ENCODE measurements at places on chromosomes 3 and 15. TPM values are rescaled to one million over a fixed set of nuclear protein-coding genes. Genes with fewer than 3 reads are reported as not detected.

The UQCRC1 gene
- total RNA-seq, result 97.5 TPM

The GCSAM gene
- total RNA-seq, result 1.2 TPM

The BOC gene
- 65.5 TPM for total RNA-seq

The GPR171 gene
- total RNA-seq, result 3.6 TPM

DNA sequence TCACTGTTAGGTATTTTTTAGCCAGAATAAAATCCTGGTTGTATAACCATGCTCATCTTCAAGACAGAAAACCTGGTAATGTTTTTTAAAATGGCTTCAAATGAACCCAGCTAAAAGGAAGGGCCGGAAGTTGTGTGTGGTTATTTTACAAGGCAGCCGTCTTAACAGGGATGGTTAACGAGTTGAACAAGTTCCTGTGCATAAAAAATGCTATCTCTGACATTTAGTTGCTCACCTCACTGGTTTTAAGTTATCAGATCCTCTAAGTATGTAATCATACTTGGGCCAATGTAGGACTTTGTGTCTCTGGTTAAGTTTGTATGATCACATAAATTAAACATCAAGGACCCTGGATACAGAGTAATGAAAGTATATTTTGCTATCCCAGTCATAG is 2.1 kb downstream of the ATP11B start:
- DNase-seq, result peak; percentile 66

DNA sequence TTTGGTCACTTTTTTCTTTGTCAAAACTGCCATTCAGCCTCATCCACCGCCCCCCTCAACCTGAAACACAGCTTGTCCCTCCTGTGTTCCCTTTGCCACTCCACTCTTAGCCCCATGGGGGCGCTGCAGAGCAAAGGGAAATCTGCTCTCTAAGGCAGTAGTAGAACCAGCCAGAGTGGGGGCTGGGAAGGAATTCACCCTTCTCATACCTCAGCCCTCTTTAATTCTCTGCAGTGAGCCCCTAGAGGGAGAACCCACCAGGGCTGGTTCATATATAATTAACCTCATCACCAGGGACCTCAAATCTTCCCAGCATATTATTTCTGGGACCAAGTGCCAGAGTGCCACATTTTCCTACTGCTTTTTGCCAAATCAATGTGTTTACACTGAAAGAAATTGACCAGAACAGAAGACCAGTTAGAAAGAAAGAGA is 2.8 kb upstream of the BCL6 start:
- DNase-seq, result peak; percentile 91

DNA sequence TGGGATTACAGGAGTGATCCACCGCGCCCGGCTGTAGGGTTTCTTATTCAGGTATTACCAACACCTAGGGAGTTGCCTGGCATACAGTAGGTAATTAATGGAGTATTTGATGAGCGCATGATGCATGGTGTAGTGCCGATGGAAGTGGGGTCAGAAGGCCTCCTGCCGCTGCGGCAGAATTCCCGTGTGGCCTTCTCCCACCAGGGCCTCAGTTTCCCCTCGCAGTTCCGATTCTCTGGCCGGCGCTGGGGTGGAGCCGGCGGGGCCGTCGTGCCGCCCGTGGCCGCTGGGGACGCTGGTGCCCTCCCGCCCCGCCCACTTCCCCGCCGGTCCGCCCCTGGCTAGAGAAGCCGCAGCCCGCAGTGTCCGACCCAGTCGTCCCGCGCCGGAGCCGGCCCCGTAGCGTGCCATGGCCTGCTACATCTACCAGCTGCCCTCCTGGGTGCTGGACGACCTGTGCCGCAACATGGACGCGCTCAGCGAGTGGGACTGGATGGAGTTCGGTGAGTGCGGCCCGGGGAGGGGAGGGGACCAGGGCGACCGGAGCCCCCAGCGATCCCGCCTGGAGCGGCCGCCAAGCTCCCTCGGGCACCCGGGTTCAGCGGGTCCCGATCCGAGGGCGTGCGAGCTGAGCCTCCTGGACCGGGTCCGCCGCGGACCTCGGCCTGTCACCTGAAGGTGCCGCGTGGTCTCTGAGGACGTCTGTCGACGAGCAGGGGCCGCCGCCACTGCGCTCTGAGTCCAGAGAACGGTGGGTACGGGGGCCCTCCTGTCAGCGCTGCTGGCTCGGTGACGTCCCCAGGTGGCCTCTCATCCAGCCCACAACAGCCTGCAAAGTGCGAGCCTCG is at the start of gene IRAK2:
Gene IRAK2 (plus strand): TSS at position 374 of the 848 bp plus-strand sequence. CDS start 36 bp downstream, at position 410.
- DNase-seq, result peak; percentile 53

GRCh38 chr3:56754741-56755417 is 46.9 kb downstream of the ARHGEF3 start:
- no peak for DNase-seq

- DNase-seq, result no peak
Measured at GRCh38 chr15:78641749-78642275, 802 bp upstream of the CHRNB4 start.

- no peak for DNase-seq
Measured at GRCh38 chr3:98711426-98711825, 51.7 kb upstream of the ST3GAL6 start.

Data from umbilical cord (tissue), 2 donors.